ENCODE measurements at places on chromosomes 3 and 15.
A peak's percentile ranks its signal among the peaks of the same experiment; 100 is the strongest.

DNA sequence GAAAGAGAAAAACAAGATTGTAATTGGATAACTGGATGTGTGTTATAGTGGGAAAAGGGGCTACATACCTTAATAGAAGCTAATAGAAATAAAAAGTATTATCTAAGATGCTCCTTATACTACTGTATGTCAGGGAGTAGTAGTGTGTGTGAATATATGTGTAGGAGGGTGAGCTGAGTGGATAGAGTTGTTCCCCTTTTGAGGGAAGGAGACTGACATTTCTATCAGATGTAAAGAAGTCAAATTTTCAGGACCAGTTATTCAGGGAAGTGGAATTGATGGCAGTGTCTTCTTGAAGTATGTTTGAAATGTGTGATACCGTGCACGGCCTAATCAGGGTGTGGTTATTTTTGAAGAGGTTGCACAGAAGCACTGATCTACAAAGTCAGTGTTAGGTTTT lies 49.1 kb downstream of the PCOLCE2 start:
- no peak for DNase-seq

DNA sequence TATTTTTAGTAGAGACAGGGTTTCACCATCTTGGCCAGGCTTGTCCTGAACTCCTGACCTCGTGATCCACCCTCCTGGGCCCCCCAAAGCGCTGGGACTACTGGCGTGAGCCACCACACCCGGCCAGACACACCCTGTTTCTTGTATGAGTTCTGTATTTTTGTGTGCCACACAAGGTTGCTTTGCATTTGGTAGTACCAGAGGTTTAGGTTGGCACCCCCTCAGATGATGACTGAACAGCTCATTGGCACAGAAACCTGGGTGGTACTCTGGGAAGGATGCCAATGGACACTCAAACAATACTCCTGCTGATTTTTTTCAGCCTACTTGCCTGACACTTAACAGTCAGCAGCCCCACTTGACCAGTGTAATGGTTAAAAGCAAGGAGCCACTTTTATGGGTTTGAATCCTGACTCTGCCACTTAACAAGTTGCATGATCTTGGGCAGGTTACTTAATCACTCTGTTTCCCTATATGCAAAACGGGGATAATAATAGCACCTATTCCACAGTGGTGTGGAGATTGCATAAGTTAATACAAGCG lies 39.2 kb upstream of the BCL2A1 start:
- no peak for DNase-seq

DNA sequence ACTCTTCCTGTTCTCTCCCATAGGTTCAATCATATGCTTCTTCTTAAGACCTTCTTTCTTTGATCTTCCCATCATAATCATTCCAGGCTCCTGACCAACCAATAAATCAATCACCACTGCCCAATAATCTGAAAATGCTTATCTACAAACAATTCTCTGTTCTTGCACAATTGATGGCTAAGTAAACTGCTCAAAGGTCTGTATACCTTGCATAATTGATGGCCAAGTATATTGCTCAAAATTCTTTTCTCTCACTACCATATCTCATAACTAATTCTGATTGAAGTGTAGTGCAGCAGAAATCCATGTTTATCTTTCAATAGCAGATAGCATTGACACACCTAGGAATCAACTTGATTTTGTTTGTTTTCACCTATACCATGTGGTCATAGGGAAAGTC lies 83.4 kb upstream of the EPHA6 start:
- no peak for DNase-seq

DNA sequence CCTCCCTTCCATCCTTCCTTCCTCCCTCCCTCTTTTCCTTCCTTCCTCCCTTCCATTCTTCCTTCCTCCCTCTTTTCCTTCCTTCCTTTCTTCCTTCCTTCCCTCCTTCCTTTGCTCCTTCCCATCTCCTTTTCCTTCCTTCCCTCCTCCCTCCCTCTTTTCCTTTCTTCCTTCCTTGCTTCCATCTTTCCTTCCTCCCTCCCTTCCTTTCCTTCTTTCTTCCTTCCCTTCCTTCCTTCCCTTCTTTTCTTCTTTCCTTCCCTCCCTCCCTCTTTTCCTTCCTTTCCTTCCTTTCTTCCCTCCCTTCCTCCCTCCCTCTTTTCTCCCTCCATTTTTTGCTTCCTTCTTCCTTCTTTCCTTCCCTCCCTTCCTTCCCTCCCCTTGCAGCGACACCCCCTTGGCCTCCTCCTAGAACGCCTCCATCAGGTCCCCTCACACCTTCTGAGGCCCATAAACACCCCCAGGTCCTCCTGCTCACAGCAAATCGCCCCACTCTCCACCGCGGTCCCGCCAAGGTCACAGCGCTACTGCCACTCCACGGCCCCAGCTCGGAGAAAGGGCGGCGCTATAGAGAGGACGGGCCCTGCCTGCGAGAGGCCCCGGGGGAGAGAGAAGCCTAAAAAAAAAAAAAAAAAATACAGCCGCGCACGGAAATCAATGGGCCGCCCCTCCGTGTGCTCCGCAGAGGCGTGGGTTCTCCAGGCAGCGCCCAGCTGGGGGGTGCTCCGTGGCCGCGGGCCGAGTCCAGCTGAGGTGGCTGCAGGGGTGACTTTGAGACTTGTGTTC lies 328.2 kb downstream of the OCA2 start:
- no peak for DNase-seq

DNA sequence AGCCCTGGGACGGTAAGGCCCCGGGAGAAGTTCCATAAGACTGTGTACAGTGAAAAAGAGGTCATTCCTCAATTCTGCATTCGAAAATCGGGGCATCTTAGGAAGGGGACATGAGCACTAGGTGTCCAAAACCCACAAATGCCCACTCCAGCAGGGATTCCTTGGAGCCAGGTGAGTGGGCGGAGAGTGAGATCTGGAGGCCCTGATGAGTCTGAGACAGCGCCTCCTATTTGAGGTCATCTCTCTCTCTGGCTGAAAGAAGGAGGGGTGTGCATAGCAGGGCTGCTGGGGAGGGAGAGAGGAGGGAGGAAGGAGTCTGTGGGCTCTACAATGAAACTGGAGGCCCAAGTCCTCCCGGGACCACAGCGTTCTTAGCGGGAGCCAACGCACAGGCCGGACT lies 38.1 kb upstream of the LACTB start:
- no peak for DNase-seq

DNA sequence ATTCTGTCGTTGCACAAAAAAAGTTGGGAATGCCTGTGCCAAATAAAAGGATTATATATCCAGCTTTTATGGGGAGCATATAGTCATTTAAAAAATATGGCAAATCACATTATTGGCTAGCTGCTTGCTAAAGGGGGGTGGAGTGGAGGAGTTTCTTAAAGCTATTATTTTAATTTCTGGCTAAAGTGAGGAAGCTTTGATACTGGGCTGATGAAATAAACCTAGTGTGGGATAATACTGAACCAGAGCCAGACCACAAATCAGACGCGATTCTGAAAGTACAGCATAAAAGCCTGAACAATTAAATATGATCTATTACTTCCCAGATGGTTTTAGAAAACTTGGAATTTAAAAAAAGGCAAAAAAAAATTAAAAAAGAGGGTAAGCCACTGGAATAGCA lies 14.4 kb downstream of the POLR2M start:
- DNase-seq, result no peak

DNA sequence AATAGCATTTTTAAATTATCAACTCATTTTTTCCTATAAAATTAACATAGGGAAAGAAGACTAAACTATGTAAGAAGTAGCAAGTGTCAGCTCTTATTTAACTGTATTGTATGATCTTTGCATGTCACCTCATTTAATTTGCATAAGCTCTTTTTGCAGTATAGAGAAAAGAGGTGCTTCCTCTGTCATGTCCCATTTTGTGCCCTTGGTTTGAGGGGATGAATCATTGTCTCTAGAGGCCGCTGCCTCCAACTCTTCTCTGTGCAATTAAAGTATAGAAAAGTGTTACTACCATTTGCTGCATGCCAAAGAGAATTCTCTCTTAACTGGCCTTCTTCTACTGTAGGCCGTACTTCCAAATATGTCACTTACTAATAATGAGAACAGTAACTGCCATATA lies 93.4 kb downstream of the LRRC28 start:
- no peak for DNase-seq

GRCh38 chr15:31214864-31215489 lies 111.7 kb upstream of the KLF13 start:
- no peak for DNase-seq

GRCh38 chr15:49441816-49442215 lies 18.8 kb downstream of the FGF7 start:
- no peak for DNase-seq

DNA sequence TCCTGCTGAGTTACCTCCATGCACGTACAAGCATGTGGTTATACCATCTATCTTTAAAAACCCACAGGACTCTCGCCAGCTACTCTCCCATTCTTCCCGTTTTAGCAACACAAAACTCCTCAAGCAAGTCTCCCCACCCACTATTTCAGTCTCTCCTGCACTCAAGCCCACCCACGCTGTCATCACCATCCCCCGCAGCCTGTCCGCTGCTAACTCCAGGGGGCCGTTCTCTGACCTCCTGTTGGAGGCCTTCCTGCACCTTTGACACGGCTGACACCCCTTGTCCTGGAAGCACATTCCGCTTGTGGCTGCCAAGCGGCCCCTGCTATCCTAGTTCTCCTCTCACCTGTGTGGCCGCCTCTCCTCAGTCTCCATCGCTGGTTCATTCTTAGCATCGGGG lies 7.5 kb upstream of the PCSK6 start:
- DNase-seq, result no peak

DNA sequence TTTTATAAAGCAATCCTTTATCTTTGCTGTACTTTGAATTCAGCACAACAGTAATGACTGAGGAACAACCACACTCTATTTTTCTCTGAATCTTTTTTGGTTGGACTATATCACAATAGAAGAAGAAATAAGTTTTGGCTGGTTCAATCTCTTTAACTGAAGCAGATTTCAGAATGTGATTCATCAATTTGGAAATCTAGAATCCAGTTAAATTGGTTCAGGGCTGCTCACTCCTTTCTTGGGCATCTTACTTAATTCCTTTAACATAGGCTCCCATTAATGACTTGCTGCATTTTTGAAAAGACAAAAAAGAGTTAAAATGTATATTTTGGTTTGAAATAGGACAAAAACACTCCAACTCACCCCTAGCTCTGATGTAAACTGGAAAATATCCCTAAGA lies 688.3 kb upstream of the NECTIN3 start:
- DNase-seq, result no peak

- no peak for DNase-seq
These were observed 1570.1 kb downstream of the SI start for GRCh38 chr3:163508206-163508605.

GRCh38 chr15:85527895-85528294 lies 147.5 kb downstream of the AKAP13 start:
- DNase-seq, result no peak

GRCh38 chr15:89167267-89168176 lies 53.9 kb downstream of the RLBP1 start:
- no peak for DNase-seq

DNA sequence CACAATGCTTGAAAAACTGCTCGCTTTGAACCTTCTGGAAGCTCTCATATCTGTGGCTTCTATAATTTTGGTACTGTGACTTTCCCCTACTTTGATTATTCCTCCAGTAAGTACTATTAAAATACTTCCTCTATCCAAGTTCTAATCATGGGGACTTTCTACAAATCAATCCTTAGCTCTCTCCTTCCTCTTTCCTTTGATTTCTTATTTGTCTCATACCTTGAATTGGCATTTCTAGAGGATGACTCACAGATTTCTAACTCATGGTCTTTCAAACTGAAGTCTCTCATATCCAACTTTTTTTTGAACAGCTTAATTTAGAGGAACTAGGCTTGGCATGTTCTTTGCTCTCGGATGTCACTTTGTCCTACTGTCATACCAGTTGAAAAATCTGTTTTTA lies 241.8 kb downstream of the TBC1D5 start:
- no peak for DNase-seq

GRCh38 chr3:115790759-115791158 lies 167.4 kb downstream of the GAP43 start:
- DNase-seq, result peak; percentile 27

DNA sequence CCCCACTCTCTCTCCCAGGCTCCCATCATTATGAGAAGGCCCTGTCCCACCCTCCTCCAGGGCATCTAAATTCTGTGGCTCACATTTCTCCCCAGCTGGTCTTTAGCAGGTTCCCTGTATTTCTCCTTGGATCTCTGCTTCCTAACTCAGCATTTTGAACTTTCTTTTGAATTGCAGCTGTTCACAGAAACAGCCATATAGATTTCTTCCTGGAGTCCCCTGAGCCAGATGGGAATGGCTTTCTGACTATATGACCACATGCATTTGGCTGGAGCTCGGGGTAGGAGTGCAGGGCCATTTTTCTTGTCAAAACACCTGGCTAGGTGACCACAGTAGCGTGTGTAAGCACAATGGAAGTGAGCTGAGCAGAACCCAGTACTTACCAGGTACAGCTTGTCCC lies 22.0 kb downstream of the RBP2 start:
- no peak for DNase-seq

GRCh38 chr15:90187257-90187868 lies 13.8 kb upstream of the SEMA4B start:
- DNase-seq, result no peak

DNA sequence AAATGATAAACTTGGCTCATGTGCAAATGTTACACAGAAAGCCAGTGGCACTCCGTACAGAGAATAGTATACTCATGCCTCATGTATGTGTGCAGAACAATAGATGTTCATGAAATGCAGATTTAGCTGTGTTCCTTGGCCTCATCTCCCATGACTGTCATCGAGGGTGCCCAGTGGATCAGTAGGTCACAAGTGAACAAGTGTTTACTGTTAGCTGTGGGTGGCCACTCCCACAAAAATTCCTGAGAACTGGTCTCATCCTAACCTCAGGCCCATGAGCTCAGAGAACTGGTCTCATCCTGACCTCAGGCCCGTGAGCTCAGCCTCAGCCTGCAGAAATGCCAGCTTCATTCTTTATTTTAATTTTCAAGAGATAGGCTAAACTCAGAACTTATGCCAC lies 124.1 kb downstream of the GADL1 start:
- no peak for DNase-seq

DNA sequence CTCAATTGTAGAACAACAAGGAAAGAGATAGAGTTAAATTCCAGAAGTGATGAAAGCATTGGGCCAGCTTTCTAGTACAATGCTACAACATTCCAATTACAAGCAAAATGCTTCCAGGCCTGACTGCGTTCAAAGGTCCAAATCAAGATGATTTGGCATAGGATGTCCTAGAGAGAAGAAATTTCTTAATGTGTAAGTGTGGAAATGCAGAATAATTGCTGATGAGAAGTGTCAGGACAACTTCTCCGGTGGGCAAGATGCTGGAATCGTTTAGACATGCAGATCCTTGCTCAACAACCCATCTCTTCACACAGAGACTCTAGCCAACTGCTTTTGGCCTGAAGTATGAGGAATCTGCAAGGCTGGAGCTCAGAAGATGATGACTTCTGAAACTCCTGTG lies 71.1 kb upstream of the PDZRN3 start:
- no peak for DNase-seq
